ENCODE measurements at places on chromosomes 16 and 17. TPM values are rescaled to one million over a fixed set of nuclear protein-coding genes. Genes with fewer than 3 reads are reported as not detected.

Gene KRTAP3-1
- total RNA-seq, result not detected

Gene ZNF200
- total RNA-seq, result 11.6 TPM

Gene CBFA2T3
- 1.6 TPM for total RNA-seq

Gene MAP1LC3B
- total RNA-seq, result 61.1 TPM

Gene CHD3
- 78.2 TPM for total RNA-seq

Gene CANT1
- total RNA-seq, result 42.6 TPM

Gene C17orf78
- total RNA-seq, result 0.14 TPM

Gene CCL13
- not detected for total RNA-seq

Gene ALDH3A1
- total RNA-seq, result not detected

Gene RNF227
- 4.4 TPM for total RNA-seq

Gene SPATA22
- not detected for total RNA-seq

GRCh38 chr16:492211-492875, 35.2 kb upstream of the CAPN15 start:
- ATAC-seq, result peak; percentile 22

DNA sequence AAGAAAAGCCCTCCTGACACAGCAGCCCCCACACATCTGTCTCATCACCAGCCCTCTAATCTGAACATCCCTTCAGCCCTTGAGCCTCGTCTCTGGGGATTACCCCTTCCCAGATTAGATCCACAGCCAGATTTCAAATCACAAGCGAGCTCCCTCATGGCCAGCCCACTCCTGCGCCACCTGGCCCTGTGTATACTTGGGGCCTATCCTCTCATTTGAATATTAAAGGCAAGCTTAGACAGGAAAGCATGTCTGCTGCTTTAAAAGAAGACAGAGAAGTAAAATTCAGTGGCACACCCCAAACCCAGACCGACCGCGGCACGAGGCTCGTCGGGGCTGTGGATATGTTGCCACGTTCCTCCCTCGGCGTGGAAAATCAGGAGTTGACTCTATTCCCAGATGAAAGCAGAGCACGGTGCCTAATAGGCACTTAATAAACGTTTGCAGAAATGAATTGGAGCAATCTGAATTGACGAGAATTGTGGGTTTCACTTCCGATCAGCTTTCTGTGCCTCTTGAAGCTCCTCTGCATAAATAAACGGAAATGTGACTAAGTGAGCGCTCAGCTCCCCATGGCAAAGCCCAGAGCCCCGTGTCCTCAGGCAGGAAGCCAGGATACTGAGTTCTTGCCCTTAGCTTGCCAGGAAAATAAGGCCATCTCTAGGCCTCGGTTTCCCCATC, 108.0 kb downstream of the CCDC182 start:
- ATAC-seq, result no peak

DNA sequence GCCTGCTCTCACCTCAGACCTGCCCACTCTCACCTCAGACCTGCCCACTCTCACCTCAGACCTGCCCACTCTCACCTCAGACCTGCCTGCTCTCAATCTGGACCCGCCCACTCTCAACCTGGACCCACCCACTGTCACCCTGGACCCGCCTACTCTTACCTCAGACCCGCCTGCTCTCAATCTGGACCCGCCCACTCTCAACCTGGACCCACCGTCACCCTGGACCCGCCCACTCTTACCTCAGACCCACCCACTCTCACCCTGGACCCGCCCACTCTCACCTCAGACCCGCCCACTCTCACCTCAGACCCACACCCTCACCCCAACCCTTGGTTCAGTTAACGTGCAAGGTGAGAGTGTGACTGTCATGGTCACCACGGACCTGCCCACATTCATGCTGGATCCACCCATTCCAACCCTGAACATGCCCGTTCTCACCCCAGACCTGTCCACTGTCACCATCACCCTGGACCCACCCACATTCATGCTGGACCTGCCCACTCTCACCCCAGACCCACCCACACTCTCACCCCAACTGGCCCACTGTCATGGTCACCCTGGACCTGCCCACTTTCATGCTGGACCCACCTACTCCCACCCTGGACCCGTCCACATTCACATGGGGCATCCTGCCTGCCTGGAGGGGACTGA, 31.2 kb upstream of the ENPP7 start:
- no peak for ATAC-seq

DNA sequence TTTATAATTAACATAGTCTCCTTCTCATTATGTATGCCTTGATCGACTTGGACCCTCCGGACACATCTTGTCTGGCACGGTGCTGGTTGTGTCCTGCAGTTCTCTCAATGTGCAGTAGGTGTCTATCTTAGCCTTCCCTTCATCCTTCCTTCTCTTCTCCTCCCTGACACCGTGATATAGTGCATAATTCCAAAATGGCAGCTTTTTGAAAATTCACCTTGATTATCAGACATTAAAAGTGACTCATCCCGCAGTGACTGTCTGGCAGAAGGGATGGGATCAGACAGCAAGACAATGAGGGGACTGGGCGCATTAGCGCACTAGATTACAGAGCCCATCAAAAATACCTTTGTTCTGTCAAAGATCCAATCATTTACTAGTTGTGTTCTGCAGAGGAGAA, 70.0 kb upstream of the PMFBP1 start:
- peak; percentile 93 for ATAC-seq

DNA sequence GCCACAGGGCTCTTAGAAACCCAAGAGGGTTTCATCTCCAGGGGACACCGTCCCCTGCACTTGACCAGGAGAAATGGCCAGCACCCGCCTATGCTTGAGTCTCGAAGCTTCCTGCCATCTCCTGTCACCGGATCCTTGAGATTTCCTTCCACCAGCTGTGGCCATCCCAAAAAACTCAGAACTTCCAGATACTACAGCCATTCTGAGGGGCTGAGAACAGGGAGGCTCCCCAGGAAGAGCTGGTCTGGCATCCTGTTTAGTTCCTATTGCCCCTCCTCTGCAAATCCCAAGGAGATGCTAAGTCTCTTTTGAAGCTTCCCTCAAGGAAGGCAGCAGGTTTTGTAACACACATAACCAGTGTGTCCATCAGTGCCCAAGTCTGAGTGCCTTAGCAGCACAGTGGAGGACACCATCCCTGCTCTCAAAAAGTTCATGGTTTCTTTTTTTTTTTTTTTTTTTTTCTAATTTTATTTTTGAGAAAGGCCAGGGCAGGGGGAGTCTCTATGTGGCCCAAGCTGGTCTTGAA, 2.0 kb downstream of the UBALD2 start:
- ATAC-seq, result no peak

DNA sequence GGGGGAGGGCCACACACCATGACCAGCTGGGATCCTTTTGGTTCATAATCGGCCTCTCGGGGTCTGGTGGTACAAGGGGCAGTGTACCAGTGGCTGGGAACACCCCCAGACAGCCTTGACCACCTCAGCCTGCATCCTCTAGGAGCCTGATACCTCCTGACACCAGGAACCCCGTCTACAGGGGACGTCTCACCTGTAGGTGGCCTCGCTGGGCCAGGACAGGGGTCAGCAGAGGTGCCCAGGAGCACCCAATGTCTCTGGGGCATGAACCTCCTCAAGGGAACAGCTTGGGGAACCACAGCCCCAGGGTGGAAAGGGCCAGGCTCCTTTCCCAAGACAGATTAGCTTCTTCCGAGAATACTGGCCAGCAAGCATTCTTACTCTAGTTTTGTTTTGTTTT, 2.5 kb upstream of the METRNL start:
- ATAC-seq, result no peak

DNA sequence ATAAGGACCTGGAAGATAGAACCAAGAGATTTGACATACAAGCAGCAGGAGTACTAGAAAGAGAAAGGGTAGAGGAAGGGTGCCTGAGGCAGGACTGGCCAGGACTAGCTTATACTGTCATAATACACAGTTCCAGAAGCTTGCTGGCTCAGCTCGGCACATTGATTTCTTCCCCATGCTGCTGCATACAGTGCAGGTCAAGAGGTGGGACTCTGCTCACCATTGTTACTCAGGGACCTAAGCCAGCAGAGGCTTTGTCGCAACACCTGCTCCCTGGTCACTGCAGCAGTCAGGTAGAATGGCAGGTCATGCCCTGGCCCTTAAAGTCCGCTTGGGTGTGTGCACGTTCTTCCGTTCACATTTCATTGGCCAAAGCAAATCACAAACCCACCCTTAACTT, 32.8 kb downstream of the LDHD start:
- peak; percentile 81 for ATAC-seq

GRCh38 chr17:63973930-63974593, 1.3 kb upstream of the SCN4A start:
- peak; percentile 82 for ATAC-seq

GRCh38 chr17:3667366-3668278, 756 bp downstream of the TAX1BP3 start:
- ATAC-seq, result peak; percentile 61

- no peak for ATAC-seq
Observed at GRCh38 chr17:7292729-7293128, 1.7 kb downstream of the YBX2 start.

DNA sequence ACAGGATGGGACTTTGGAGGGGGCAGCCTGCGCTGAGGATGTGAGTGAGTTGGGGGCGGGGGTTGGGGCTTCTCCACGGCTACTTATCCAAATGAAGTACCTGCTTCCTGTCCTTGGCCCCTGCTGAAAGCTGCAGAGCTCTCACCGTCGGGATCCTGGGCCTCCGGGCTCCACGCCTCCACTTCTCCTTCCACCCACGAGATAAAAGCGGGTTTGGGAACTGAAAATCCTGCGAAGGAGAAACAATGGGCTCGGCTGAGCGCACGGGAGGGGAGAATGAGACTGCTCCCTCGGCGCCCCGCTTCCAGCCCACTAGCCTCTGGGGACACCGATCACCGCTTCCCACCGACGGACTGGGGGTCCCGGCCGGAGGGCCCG, 486 bp downstream of the ZNF785 start:
- no peak for ATAC-seq

DNA sequence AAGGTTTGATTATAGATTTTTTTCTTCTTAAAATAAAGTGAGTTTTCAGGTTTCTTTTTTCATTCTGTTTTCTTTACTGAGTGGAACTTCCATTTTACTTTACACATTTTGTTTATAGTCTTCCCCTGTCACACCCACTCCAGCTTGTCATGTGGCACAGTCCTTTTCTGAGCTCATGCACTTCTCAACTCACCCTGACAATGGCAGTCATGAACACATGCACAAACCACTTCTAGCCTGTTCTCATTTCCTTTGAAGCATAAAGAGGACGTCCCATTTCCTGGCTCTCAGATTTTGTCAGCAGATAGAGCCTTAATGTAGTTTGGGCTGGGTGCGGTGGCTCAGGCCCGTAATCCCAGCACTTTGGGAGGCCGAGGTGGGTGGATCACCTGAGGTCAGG, 168.0 kb downstream of the AHSP start:
- peak; percentile 23 for ATAC-seq

- ATAC-seq, result no peak
Observed at GRCh38 chr16:2366660-2367309, 26.3 kb upstream of the ABCA3 start.

GRCh38 chr16:70612931-70613330, 33.4 kb upstream of the IL34 start:
- ATAC-seq, result no peak

GRCh38 chr17:77501101-77501566, 360.4 kb downstream of the SEC14L1 start:
- ATAC-seq, result no peak

- no peak for ATAC-seq
Observed at GRCh38 chr16:56257666-56258342, 66.5 kb downstream of the GNAO1 start.

DNA sequence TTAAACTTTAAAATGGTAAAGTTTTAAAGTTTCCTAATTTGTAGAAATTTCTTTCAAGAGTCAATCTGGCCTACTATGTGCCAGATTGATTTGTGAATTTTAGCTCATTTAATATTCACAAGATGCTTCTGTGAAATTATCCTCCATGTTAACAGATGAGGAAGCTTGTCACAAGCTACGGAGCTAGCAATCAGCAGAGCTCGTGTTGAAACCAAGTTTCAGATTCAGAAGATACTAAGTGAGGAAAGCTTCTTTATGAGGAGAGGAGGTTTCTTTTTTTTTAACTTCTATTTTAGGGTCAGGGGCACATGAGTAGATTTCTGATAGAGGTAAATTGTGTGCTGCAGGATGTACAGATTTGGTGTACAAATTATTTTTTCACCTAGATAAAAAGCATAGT, 135.9 kb downstream of the HS3ST4 start:
- ATAC-seq, result no peak

- peak; percentile 97 for ATAC-seq
Observed at GRCh38 chr17:15651583-15652110, 32.1 kb upstream of the FBXW10B start.

DNA sequence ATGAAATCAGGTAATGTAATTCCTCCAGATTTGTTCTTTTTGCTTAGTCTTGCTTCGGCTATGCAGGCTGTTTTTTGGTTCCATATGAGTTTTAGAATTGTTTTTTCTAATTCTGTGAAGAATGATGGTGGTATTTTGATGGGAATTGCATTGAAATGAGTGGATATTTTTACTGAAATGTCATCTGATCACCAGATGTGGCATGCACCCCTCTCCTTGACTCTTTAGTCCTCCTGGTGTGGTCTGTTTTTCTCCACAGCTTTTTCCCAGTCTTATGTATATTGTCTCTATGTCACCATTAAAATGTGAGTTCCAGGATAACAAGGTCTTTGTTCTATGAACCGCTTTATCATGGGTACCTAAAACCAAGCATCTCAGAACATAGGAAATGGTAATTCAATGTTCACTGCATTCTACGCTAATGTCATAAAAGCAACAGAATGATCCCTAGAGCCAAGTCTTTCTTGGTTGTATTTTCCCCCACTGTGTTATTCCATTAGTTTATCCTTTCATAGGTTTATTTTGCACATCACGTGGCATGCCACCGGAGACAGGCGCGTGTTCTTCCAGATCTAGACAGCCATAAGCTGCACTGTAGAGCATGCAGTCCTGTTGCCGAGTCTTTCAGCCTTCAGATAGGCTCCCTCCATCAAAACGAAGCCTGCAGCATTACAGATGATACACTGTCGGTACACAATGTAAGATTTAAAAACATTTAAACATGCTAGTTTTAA, 172.5 kb downstream of the RPTOR start:
- ATAC-seq, result no peak

DNA sequence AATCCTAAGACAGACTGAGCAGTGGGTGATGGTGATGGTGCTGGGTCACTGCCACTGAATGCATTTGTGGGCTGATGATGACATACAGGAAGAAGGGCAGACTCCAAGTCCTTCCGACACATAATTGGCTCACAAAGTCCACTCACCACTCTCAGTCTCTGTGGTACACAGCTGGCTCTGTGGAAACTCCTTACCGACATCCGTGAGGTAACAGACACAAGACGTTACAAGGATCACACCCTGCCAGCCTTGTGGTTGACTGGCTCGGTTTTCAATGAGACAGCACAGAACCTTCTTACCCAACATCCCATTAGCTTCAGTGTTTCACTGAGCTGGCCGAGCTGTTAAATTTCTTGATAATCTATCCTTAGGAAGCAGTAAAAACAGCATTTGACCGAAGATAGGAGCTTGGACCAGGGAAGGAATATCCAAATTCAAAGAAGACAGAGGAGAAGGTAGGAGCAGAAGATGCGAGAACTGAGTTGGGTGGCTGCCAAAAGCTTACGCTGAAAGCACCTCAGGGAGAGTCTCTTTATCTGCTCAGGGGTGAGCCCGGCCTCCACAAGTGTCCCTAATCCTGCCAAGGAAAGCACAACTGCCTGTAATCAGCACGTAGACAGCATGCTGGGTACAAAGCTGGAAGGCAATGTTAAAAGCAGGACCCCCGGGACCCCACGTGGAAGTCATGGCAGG, 5.5 kb upstream of the MXRA7 start:
- peak; percentile 62 for ATAC-seq

GRCh38 chr17:63173903-63174302, 207.9 kb downstream of the TANC2 start:
- ATAC-seq, result no peak
